Fibroblast of skin of left quadriceps (primary cell): ENCODE measurements at places on chromosomes 1 and 21.
A peak's percentile ranks its signal among the peaks of the same experiment; 100 is the strongest.

GRCh38 chr1:117371441-117372151, 4.3 kb downstream of the MAN1A2 start:
- DNase-seq: peak; percentile 19

DNA sequence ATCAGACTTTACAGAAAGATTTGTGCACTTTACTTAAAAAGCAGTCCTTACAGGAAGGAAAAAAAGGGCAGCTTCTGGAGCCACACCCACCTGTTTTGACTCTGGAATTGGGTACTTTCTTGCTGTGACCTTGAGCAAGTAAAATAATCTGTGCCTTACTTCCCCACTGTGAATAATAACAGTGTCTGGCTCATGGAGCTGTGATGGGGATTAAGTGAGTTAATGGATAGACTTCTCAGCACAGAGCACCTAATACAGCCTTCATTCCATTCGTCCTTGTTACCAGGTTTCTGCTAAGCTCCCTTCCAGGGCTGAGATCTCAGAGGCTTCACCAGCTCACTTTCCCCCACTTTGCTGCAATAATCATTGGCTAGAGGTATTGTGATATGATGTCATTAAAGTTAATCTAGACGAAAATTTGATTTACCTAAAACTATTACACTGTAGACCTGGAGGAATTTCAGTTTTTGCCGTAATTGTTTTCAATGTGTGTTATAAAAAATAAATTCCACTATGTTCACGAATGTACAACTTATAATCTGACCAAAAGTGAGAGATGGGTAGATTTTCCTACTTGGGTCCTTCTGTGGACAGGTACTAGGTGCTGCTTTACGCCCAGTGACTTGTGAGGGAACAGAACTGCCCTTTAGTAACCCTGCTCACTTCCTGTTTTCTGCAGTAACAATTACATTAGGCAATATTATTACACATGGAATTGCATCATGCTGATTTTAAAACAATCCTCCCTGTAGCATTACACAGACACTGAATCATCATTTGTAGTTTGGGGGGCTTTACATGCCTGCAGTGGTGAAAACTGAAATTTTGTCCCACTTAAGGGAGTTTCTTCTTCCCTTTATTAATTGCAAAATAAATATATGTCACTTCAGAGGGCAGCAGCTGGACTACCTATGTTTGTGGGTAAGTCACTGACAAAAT, 19.7 kb upstream of the ABCG1 start:
- DNase-seq: peak; percentile 45

DNA sequence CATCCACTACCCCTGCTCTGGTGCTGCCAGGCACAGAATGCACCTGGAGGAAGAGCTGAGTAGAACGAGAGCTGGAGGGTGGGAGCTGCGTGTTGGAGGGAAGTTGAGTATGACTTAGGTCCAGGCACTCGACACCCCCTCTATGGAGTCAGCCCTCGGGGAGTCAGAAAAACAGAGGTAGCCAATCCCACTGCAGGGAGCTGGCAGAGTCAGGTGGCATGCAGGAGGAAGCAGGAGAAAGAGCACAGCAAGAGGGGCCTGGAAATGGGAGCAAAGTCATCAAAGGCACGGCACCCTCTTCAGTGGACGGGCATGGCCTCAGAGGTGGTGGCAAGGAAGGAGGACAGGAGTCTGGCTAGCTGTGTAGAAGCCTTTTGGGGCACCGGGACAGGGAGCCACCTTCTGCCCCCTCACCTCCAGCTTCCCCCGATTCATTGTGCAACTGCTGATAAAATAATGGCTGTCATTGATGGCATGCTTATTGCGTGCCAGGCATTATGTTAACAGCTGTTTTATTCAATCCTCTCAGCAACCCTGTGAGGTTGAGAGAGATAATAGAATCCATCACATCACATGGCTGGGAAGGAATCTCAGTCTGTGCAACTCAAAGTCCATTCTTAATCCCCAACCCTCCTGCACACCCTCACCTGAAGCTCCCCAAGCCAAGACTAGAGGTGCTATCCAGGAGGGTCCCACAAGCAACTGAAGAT, 42.0 kb downstream of the C1orf198 start:
- no peak for DNase-seq

GRCh38 chr21:14814991-14815390, 249.8 kb downstream of the NRIP1 start:
- DNase-seq: peak; percentile 20
